ENCODE measurements at places on chromosomes 16 and 17.

DNA sequence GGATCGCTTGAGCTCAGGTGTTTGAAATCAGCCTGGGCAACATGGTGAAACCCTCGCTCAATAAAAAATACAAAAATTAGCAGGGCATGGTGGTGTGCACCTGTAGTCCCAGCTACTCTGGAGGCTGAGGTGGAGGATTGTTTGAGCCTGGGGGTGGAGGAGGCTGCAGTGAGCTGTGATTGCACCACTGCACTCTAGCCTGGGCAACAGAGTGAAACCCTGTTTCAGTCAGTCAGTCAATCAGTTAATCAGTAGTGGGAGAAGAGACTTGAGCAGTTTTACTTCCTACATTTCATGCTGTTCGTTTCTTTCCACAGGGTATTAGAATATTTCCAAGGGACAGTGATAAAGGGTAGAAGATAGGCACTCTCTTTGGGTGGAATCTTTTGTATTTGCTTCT is 8.8 kb downstream of the MAP3K3 start:
- DNase-seq, result no peak

GRCh38 chr17:75135452-75135851 is 3.9 kb upstream of the NT5C start:
- no peak for DNase-seq

DNA sequence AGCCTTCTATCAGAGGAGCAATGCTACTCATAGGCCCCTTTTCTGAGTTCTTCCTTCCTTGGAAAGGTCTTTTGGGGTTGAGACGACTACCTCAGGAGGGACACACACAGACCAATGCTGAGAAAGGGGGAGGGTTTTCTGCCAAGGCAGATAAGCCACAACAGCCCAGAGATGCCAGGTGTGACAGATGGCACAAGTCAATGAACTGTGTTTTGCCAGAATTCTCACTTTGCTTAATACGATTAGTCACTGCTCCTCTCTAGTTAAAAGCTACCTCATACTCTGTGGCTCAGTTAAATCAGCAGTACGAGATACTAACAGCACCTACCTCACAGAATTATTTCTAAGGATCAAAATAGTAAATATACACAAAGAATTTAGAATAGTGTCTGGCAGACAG is 8.0 kb downstream of the BRD7 start:
- DNase-seq, result no peak

GRCh38 chr16:88903267-88903666 is 36.8 kb upstream of the PABPN1L start:
- DNase-seq, result no peak

GRCh38 chr16:51431517-51432241 is 280.6 kb upstream of the SALL1 start:
- no peak for DNase-seq

GRCh38 chr16:66414891-66415290 is 12.2 kb upstream of the BEAN1 start:
- no peak for DNase-seq

DNA sequence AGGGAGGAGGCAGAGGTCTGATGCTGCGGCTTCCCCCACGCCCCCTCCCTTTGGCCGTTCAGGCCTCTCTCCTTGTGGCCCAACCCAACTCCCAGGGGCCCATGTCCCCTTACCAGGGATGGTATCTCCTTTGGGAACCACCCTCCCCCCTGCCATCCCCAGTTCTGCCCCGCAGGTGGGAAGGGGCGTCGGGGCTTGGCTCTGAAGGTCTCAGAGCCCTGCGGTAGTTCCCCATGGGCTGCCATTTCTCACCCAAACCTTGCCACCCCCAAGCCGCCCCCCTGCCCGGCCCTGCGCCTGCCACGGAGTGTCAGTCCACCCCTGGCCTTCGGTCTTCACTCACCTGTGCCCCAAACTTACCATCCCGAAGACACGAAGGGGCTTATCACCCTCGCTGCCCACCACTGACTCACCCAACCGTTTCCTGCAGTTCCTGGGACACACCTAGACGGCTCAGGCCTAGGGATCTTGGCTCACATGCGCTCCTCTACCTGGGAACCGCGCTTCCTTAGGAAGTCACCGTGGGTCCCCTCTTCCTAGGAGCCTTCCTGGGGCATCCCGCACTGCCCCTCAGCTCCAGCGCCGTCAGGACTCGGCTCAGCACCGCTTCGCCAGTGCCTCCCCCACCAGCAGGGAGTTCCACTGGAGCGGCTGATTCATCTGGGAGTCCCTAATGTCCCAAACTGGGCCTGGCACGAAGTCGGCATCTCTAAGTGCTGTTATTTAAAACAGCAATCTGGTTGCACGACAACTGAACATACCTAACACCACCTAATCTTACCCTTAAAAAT is 1.1 kb upstream of the DOC2A start:
- DNase-seq, result no peak

DNA sequence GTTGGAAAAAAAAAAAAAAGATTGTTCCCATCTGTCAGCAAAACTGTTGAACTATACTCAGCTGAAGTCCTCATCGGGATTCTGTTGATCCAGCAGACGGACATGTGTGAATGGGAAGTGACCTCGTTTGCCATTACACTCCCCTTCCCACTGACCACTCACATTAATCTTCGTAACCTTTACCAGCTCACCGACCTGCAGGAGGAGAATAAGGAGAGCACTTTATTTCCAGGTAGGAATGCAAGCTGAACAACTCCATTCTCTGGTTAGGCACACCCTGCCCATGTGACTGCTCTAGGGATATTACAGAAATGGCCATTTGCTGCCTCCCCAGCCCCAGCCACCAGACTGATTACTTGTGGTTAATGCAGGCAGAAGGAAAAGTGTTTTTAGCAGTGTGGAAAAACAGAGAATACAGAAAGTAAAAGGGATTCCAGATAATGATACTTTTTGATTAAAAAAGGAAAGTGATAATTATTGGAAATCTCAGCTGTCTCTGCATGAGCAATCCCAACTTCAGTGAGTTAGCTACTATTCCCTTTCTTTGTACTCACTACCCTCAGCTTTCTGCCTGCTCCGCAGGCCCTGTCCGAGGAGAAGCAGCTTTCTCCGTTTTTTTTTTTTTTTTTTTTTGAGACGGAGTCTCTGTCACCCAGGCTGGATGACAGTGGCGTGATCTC is 23.6 kb upstream of the YWHAE start:
- DNase-seq, result no peak

DNA sequence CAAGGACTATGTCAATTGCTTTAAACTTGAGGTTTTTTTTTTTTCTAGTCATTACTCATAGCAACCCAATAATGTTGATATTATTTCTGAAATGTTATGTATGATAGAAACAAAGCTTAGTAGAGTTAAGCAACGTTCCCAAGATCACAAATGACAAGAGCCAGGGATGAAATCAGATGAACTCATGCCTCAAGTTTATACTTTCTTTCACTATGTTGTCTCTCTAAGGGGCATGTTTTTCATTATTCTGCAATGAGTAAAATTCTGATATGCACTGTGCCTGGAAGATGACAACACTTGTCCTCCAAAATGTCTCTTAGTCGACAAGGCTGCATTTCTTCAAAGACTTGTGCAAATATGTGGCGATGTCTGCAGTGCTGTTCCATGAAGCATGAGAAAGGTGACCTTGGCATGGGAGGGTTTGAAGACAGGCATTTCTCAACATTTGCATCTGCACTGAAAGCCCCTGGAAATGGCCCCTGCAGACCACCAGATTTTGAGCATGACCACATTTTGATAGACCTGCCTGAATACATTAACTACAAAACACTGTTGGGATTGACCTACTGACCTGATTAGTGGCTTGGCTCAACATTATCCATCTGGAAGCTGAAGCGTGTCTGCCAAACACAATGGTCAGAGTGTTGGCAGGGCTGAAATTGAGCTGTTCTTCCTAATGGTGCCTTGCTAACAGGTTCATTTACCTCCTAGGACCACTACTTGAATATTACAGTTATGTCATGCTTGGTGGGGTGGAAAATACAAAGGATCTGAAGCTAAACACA is 1027.5 kb downstream of the CDH11 start:
- DNase-seq, result no peak

DNA sequence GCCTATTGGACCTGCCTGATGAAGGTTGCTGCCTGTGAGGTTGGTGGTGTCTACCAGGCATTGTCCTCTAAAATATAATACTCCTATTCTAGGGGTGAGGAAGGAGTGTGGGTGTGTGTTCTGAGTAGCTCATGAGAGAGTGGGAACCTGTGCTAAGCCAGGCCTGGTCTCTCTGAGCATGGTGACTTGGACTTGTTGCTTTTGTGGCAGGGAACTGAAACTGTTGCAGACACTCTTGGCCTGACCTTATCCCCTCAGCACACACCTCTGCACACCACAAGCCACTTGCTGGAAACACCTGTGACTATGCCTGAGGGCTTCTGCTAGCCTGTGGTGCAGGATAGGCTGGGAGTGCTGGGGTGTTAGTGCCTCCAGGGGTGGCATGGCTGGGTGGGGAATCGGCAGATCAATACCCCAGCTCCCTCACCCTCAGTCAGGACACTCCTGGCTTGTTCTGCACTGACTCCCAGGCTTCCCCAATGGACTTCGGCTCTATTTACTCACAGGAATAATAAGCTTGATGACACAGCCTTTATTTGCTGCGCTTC is 29.9 kb downstream of the PLCG2 start:
- no peak for DNase-seq

- no peak for DNase-seq
Measured at GRCh38 chr16:70664325-70665112, 18.2 kb downstream of the IL34 start.
